Progenitor cell of endocrine pancreas (in vitro differentiated cells): ENCODE measurements at places on chromosomes 1 and 21. TPM values are rescaled to one million over a fixed set of nuclear protein-coding genes. Genes with fewer than 3 reads are reported as not detected.

Gene KCND3
- 0.75 and 0.81 TPM in 2 replicates for total RNA-seq

- DNase-seq: no peak
Observed at GRCh38 chr1:65946960-65947359, 154.3 kb downstream of the PDE4B start.

Gene HAO2
- not detected in 2 replicates for total RNA-seq

DNA sequence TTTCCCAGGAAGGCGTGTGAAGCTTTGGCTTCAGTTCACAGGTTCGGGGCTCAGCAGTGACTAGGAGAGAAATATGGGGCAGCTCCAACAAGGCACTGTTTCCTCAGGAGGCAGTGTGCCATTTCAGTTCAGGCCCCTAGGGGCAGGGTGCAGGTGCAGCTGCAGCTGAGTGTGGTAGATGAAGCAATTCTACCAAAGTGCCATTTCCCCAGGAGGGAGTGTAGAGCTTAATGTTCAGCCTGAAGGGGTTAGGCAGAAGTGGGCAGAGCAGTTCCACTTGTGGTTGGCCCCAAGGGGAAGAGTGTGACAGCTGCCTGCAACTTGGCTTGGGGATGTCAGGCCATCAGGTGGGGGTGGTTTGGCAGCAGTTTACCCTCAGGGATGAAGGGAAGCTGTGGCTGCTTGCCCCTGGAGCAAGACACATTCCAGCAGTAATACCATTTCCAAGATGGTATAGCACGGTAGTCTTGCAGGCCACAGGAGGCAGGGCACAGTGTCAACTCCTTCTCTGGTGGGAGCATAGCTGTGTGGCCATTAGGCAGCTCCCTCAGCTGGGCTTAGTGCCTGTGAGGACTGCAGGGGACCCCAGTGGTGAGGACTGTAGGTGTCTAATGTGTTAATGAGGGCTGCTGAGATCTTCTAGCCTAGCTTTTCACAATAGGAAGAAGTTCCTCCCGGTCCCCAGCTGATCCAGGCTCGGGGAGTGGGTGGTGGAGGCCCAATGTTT lies 34.7 kb downstream of the RGSL1 start:
- DNase-seq: peak; percentile 13
